ENCODE measurements at places on chromosomes 3 and 15. TPM values are rescaled to one million over a fixed set of nuclear protein-coding genes. Genes with fewer than 3 reads are reported as not detected.

EDC3 gene
- total RNA-seq: 11.5 TPM

DNA sequence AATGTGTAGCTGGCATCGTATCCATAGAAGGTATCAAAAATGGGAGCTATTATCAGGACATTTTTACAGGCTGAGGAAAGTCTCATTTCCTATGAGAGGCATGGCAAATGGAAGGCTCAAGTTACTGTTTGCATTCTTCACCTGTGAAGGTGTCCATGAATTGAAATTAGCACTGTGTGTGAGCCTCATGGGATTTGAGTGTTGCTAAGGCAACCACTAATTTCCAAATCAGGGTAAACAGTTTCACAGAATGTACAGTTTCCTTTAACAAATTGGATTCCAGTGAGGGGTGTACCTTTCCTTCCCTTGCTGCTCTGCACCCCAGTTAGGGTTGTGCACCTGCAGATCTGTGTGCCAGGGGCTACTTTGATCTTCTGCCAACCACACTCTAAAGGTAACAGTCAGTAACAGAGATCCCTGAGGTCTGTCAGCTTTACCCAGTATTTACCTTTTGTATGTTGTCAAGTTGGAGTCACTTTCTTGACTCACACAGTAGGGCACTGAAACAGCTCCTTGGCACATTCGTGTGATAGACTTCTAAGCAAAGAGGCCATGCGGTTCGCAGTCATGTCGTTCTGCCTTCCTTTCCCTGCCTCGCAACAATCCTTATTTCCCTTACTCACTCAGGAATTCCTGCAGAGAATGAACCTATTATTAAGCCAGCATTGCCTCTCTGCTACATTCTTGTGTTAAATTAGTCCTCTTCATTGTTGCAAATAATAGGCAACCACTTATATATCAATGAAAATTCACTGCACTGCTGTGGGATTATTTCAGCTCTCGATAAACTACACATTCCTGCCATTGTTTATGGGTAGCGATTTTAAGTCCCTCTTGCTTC is 129.8 kb upstream of the GBE1 start:
- no peak overlapping the region for H3K27ac ChIP-seq
- no peak overlapping the region for H3K4me3 ChIP-seq
- no peaks in the 10 kb centered on the region for H3K4me1 ChIP-seq
- H3K27me3 ChIP-seq: no peaks in the 10 kb centered on the region
- no peak for DNase-seq

- no peak overlapping the region for H3K4me3 ChIP-seq
- H3K4me1 ChIP-seq: no peaks in the 10 kb centered on the region
- no peak for DNase-seq
Measured at GRCh38 chr15:67785431-67785830, 39.9 kb upstream of the SKOR1 start.

- no peak for DNase-seq
- H3K4me1 ChIP-seq: no peaks in the 10 kb centered on the region
- no peaks in the 10 kb centered on the region for H3K27me3 ChIP-seq
- no peaks in the 10 kb centered on the region for H3K36me3 ChIP-seq
- H3K27ac ChIP-seq: no peak overlapping the region
Measured at GRCh38 chr3:23189187-23189586, 13.9 kb upstream of the UBE2E2 start.

SEMA3F gene
- total RNA-seq: 25.5 TPM

All from thoracic aorta (tissue), 2 donors.